H1 (cell line): ENCODE measurements at places on chromosomes 12 and 14.

- no peak for DNase-seq
These were observed 9.5 kb upstream of the LTBP2 start for GRCh38 chr14:74621556-74621955.

- no peak for DNase-seq
These were observed 40.9 kb downstream of the TSHR start for GRCh38 chr14:80996049-80996901.

DNA sequence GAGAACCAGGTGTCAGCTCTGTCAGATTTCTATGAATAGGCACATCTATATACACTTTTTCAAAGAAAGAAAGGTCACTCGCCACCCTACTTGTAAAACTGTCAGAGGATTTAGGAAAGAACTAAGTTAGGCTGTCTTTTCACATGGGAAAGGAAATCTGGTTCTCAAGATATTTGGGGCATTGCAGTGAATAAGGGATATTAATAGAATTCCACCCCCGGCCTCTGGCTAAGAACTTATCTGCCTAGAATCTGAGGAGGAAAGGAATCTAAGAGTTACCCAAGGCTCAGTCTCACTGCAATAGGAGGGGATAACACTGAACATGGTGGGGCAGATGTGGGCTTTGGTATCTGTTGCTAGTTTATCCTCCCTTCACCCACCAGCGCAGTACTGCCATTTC is 677.6 kb downstream of the NRXN3 start:
- no peak for DNase-seq

DNA sequence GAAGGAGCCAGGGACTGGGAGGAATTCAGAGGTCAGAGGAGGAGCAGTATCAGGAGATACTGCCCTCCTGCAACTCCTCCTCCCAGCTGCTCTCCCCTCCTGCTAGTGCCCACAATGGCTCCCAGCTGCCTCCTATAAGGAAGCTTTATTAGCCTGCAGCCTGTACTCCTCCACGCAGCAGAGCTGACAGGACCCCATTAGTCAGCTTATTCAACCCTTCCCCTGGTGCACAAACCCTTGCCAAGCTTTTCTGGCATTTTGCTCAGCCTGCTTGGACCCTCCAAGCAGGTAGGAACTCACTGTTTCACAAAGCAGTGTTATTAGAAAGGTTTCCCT is 6.9 kb upstream of the AQP2 start:
- DNase-seq, result no peak

- DNase-seq, result no peak
These were observed 1.0 kb downstream of the ANO2 start for GRCh38 chr12:5944053-5944452.

- DNase-seq, result no peak
These were observed 7.3 kb upstream of the AP4S1 start for GRCh38 chr14:31018057-31018645.

DNA sequence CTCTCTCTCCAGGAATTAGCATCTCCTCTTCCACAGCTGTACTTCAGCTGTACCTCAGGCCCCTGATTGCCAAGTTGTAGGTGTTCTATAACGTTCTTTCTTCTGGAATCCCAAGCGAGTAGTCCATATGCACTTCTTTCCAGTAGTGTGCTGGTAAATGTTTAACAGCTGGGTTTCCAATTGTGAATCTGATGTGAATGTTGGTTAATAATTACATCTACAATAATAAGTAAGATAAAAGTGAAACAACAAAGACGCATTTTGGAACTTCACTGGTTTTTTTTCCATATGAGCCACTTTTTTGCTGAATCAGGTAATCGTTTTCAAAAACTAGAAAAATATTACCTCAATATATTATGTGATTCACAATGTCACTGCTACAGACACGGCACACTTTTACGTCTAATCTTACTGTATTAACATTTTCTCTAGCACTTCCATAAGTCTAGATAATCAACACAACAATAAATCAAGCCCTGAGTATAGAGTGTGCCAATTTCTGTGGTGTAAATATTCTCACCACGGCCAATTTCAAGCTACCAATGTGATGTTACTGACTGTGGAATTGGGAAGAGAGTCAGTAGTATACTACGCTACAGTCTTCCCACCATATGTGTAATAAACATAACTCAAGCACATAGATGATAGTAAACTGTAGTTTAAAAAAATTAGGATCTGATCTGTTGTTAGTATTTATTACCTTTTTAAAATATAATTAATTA is 113.0 kb downstream of the ZFP36L1 start:
- no peak for DNase-seq
